Aortic smooth muscle cell (primary cell): ENCODE measurements at places on chromosomes 2 and 18. TPM values are rescaled to one million over a fixed set of nuclear protein-coding genes. Genes with fewer than 3 reads are reported as not detected.

The LYPD6 gene
- 0.06 and 0.13 TPM in 2 replicates for total RNA-seq

The KCNG2 gene
- not detected in 2 replicates for total RNA-seq

The ALKAL2 gene
- not detected in 2 replicates for total RNA-seq

The GPBAR1 gene
- 0.19 TPM in 1 of 2 replicates, not detected in the other for total RNA-seq

The BBS5 gene
- 5.7 and 5.9 TPM in 2 replicates for total RNA-seq

The RGPD3 gene
- total RNA-seq, result 0.12 and 0.13 TPM in 2 replicates

The OTOS gene
- not detected in 2 replicates for total RNA-seq

The SLC16A14 gene
- total RNA-seq, result 3.2 and 6.2 TPM in 2 replicates

The CLEC4F gene
- total RNA-seq, result not detected in 2 replicates

The RESP18 gene
- total RNA-seq, result not detected in 2 replicates

The VIT gene
- total RNA-seq, result 0.12 and 0.13 TPM in 2 replicates

The UGT1A6 gene
- total RNA-seq, result not detected in 2 replicates

The OSBPL6 gene
- total RNA-seq, result 0.53 and 0.56 TPM in 2 replicates

The EML6 gene
- 0.87 and 2.9 TPM in 2 replicates for total RNA-seq

The TCF23 gene
- not detected in 2 replicates for total RNA-seq

The GULP1 gene
- 58.0 and 62.0 TPM in 2 replicates for total RNA-seq

The NCKAP1 gene
- total RNA-seq, result 131 and 155 TPM in 2 replicates

The SNX17 gene
- 136 and 145 TPM in 2 replicates for total RNA-seq

The ANKRD30B gene
- total RNA-seq, result not detected in 2 replicates

The HJURP gene
- 8.2 and 20.3 TPM in 2 replicates for total RNA-seq

The CD8A gene
- not detected in 2 replicates for total RNA-seq

The TTR gene
- total RNA-seq, result not detected in 2 replicates
